ENCODE measurements at places on chromosomes 3 and 15. TPM values are rescaled to one million over a fixed set of nuclear protein-coding genes. Genes with fewer than 3 reads are reported as not detected.

DNA sequence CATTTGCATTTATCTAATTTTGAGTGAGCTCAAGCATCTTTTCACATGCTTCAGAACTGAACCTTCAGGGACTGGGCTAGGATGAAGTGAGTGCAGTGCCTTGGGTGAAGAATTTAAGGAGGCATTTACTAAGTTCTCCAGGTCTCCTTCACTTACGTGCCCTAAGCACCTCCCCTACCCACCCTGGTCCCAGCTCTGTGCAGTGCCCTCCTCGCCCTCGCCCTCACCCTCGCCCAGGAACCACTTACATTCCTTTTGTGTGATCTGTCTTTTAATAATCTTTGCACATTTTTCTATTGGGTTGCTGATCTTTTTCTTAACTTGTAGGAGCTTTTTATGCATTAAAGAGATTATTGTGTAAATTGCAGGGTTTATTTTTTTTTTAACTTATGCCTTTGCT is 322.6 kb downstream of the THSD4 start:
- DNase-seq = no peak

Gene CD200
- 16.8 TPM for total RNA-seq

DNA sequence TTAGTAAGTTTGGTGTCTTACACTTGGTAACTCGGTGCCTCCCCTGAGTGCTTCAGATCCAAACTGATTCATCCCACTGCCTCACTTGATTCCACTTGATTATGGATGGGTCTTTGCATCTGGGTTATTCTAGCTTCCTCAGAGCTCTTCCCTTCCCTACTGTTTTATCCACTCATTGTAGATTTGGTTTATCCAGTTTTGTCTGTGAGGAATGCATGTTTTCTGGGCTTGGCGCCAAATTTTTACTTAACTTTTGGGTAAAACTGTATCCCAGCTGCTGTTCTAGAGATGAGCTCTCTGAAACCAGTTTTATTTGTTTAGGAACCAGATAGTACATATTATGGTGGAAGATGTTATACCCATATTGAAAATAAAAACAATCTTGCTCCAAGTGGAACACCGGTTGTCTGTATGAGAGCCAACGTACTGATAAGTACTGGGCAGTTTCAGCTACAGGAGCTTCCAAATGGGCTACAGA is 20.9 kb downstream of the RAD54L2 start:
- DNase-seq = peak; percentile 31

Gene MB21D2
- 3.9 TPM for total RNA-seq

DNA sequence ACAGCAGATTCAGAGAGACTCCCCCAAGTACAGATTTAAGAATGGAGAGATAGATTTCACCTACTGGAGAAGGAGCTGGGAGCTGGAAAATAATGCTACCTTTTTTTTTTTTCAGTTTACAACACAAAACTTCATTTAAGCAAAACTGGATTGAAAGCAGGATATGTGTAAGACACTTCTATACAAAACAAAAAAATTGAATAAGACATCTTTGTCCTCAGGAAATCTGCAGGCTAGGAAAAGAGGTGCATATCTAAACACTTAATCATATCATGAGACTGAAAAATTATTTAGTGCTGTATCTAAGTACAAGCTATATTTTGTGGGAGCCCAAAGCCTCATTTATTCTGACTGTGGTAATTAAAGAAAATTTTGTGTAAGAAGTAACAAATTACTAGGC is 516.1 kb downstream of the ZIC1 start:
- DNase-seq = no peak

DNA sequence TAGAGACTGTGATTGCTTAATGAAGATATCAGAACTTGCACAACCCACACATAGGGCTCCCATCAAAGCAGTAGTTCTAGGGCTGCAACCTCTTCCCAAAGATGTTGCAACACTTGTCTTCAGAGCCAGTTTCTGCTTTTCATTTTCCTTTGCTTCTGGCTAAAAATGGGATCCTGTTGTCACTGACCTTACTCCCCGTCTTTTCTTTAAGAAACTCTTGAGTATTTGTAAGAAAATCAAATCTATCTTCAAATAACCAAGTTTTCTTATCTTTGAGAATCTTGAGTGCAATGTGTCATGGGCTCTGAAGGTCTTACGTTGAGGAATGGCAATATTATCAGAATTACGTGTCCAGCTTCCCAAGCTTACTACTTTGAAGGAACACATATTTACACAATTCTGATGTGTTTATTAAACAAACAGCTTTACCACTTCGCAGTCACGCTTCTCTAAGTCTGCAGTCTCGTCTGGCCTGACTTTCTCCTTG is 24.1 kb downstream of the CACNA1D start:
- DNase-seq = no peak

Gene RGMA
- 4.7 TPM for total RNA-seq

DNA sequence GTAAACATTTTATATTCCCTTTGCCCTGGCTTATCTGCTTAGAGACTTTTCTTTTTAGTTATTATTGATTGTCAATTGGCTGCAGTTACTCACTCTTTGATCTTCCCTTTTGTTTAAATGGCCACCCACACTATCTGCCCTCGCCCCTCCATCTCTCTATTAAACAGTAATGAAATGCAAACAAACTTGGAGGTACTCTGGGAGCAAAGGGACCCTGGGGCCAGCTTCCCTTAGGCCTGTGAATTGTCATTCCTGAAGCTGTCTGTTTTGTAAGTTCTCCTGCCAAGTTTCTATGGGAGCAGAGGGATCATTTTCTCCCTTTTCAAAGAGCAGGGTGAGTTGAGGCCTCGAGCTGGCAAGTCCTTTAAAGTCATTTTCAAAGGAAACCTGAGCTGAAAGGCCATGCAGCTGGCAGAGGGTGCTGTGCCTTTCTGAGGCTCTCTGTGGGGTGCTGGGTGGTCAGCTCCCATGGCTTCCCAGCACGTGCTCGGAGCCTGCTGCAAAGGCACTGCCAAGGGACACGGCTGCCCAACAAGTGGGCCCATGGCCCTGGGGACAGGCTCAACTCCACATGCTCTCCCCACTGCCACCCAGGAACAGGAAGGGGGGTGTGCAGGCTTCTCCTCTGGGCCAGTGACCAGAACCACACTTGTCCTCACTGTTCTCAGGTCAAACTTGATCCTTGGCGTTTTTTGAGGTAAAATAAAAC is 17.4 kb upstream of the RTP2 start:
- no peak for DNase-seq

Gene ZNF385D
- total RNA-seq = 8.9 TPM

DNA sequence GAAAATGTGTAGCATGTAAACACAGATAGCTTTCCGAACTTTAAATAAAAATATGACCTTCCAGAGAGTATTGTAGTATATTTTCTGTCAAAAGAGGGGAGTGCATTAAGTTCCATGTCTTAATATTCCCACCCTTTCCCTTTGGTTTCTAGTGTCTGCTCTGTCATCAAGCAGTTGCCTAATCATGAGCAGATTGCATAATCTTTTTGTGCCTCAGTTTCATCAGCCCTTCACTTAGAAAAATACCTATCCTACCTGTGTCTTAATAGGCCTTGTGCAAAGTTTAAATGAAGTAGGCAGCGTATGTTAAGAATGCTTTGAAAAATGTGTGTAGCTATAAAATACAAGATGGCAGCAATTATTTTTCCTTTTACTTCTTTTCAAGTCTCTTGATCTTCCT is 52.8 kb downstream of the CALML4 start:
- no peak for DNase-seq
